ENCODE measurements at places on chromosomes 1 and 21.

- peak; percentile 74 for DNase-seq
These were observed 39.8 kb upstream of the CLIC4 start for GRCh38 chr1:24705260-24706073.

GRCh38 chr1:74368335-74368734 is 133.1 kb downstream of the TNNI3K start:
- no peak for DNase-seq

GRCh38 chr1:71424536-71424935 is 343.7 kb upstream of the ZRANB2 start:
- no peak for DNase-seq

DNA sequence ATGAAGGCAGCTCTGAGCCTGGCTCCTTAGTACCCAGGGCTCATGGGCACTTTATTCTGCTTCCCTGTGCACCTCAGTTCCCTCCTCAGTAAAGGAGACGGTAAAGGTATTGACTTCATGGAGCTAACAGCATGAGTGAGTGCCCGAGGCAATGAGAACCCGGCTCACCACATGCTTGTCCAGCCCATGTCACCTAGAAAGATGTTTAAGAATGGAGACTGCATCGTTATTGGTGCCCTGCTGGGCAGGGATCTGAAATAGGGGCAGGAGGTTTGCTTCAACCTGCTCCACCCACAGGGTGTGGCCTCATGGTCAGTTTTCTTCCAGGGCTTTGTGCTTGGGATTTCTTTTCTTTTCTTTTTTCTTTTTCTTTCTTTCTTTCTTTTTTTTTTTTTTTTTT is 7.0 kb upstream of the KCNE1 start:
- no peak for DNase-seq

GRCh38 chr1:43293896-43294760 is 6.7 kb upstream of the TIE1 start:
- DNase-seq: no peak

- no peak for DNase-seq
These were observed 8.9 kb downstream of the COQ8A start for GRCh38 chr1:226948996-226949395.

GRCh38 chr1:110292031-110292741 is 47.0 kb upstream of the RBM15 start:
- DNase-seq: no peak

DNA sequence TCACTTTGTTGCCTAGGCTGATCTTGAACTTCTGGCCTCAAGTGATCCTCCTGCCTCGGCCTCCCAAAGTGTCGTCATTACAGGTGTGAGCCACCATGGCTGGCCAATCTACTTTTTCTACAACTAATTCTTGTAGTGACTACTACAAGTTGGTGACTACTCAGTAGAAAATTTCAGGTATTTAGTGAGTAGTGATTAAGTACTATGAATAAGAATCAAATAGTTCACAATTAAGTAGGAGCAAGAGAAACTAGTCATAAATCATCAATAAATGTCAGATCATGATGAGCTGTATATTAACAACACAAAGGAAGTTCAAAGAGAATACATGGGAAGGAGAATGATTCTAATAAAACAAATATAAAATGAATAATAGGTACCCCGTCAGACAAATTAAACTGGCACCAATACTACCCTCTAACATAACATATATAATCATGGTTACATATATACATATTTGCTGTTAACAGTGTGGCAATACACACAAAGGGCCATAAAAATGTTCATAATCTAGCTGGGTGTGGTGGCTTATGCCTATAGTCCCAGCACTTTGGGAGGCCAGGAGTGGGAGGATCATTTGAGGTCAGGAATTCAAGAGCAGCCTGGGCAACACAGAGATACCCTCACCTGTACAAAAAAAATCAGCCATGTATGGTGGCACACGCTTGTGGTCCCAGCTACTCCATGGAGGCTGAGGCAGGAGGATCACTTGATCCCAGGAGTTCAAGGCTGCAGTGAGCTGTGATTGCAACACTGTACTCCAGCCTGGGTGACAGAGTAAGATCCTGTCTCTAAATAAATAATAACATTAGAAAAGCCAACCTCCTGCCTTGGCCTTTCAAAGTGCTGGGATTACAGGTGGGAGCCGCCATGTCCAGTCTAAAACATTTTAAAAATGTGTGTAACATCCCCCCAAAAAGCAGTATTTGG is 19.1 kb downstream of the YY1AP1 start:
- no peak for DNase-seq

GRCh38 chr1:161164901-161165610 is 1.2 kb upstream of the PPOX start:
- no peak for DNase-seq

- DNase-seq: no peak
These were observed 202.1 kb downstream of the KAZN start for GRCh38 chr1:14800500-14801076.

GRCh38 chr1:37755951-37756560 is 8.9 kb downstream of the EPHA10 start:
- DNase-seq: no peak

GRCh38 chr1:231497629-231498152 is 30.8 kb upstream of the TSNAX start:
- no peak for DNase-seq

- DNase-seq: no peak
These were observed 5.4 kb upstream of the IGSF8 start for GRCh38 chr1:160103658-160104408.

DNA sequence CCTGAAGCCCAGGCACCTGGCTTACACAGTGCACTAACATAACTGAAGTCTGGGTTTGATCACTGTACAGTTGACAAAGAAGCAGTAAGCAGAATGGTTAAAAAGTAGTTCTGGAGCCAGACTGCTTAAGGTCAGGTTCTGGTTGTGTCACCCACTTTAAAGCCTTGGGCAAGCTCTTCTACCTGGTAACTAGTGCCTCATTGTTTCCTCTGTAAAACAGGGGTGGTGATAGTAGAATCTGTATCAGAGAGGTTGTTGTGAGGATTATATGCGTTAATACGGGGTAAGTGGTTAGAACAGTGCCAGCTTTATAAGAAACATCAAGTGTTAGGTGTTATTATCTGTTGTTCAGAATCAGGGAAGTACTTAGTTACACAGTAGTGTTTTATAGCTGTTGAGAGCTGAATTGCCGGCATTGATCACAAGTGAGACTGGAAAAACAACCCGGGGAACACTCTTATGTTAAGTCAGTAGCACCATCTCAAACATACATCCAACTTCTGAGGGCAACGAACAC is 3.7 kb downstream of the BACH1 start:
- DNase-seq: no peak

GRCh38 chr1:207407655-207408260 is 46.4 kb upstream of the CR2 start:
- DNase-seq: no peak

DNA sequence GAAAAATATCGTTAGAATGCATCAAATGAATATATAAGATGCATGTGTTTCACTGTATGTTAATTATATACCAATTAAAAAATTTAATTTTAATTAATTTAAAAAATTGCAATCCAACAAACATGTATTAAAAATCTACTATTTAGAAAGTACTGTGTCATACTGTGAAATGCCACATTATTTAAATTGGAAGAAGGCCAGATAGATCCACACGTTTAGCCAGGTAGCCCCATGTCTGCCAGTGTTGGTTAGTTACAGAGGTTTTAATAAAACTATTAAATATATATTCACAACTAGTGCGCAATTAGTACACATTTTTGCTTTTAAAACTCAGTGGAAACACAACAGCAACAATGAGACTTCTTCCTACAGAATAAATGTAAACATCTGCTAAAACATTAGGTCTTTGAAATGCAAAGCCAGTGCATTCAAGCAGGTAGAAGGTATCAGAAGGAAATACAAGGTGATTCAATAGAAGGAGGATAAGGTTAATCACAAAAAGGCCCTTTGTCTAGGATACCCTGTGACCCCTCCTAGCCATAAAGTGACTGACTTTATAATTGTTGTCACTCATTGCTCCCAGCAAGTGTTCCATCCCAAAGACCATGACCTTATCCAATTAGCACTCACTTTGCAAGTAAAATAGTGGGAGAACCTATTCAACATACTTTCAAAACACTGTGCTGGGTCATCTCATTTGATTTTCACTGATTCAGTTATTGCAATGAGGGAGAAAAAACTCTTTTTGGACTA is 211.5 kb downstream of the TTLL7 start:
- no peak for DNase-seq

- DNase-seq: no peak
These were observed 1.7 kb downstream of the KIF21B start for GRCh38 chr1:201021630-201022492.
